ENCODE measurements at places on chromosomes 5 and 9.

- DNase-seq, result no peak
Observed at GRCh38 chr9:113996531-113997001, 81.5 kb downstream of the AMBP start.

GRCh38 chr5:174472956-174473355, 251.4 kb upstream of the MSX2 start:
- DNase-seq, result no peak

- no peak for DNase-seq
Observed at GRCh38 chr5:158389786-158390185, 530.8 kb upstream of the CLINT1 start.

DNA sequence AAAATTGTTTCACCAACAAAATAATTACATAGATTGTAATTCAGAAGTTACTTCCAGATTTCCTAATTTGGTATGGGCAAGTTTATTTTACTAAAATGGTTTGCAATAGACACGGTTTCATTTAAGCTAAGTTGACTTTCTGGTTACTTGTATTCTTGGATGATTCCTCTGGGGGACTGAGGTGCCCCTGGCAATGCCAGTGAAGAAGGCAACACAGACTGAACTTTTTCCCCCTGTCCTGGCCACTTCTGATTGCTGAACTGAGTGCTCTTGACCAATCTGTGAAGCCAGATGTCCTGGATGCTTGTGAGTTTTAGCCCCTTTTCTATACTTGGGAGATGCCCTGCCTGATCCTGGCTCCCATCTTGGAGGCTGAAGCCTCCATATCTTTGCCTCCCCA, 66.3 kb upstream of the FANCC start:
- no peak for DNase-seq

- DNase-seq, result no peak
Observed at GRCh38 chr9:112308588-112308987, 24.8 kb downstream of the PTBP3 start.

GRCh38 chr5:98518754-98519153, 254.7 kb upstream of the RGMB start:
- no peak for DNase-seq

GRCh38 chr5:140868721-140869554, at the start of gene PCDHA11:
PCDHA11 (plus strand) TSS chr5:140868957; CDS start chr5:140869104, 147 bp downstream.
- DNase-seq, result no peak

DNA sequence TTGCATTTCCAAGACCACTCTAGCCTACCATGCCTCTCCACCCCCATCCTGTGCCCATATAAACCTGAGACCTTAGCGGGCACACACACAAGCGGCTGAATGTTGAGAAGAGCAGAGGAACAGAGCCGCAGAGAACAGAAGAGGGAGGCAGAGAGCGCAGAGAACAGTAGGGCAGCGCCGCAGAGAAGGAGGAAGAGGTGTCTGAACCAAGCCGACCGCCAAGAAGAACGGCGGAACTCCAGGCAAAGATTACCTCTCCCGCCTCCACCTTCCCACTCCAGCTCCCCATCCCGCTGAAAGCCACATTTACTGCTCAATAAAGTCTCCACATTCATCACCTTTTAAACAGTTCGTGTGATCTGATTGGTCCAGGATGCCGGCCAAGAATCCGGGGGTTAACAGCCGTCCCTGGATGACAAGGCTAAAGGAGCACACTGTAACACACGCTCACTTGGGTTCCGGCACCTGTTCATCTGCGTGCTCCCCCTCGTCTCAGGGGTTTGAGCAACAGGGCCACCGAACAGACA, 33.2 kb downstream of the GRIN3A start:
- DNase-seq, result no peak

DNA sequence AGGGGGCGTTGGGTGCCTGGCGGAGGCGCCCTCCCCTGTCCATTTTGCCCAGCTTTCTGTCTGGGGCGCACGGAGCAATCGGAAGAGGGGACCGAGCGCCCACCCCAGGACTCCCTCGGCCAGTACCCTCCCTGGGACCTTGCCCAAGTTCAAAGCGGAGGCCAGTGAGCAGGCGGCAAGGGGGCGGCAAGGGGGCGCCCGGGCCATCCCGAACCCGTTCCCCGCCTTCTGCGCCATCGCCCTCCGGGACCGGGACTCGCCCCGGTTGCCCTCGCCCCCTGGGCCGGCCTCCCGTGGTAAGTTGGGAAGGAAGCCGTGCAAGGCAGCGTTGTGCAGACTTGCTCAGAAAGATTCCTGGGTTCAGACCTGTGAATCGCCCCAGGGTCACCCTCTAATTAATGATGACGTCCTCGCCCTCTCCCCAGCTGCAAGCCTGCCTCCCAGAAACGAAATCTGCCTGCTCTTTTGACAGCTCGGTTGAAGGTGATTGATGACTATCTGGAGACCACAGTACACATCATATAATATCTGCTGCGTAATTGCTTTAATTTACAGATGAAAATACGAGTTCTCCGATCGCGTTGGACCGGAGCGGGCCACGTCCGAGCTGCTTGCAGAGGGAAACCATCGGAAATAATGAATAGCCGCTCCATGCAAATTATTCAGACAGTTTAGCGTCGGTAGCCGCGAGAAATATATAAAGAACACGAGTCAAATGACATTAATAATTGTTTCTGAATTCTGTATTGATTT, 1.4 kb upstream of the IRX4 start:
- DNase-seq, result no peak

- DNase-seq, result no peak
Observed at GRCh38 chr5:147388184-147389108, 121.4 kb downstream of the DPYSL3 start.

- peak; percentile 27 for DNase-seq
Observed at GRCh38 chr9:34437006-34437925, 21.1 kb downstream of the FAM219A start.

DNA sequence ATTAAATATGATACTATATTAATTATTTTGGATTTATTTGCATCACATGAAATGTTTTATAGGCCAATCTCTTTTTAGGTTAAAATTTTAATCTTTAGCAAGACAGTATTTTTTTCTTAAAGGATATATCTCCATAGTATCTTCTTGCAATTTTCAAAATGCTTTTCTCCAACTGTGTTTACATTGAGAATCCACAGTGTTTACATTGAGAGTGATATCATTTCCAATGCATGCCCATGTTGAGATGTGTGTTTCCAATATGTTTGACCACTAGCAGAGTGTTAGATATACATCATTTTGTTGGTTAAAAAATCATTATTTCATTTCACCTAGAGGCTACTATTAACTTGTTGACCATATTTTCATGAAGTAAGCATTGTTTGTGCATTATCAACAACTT, 17.3 kb downstream of the VCAN start:
- no peak for DNase-seq

GRCh38 chr9:127209220-127209619, 55.4 kb upstream of the GARNL3 start:
- DNase-seq, result no peak

DNA sequence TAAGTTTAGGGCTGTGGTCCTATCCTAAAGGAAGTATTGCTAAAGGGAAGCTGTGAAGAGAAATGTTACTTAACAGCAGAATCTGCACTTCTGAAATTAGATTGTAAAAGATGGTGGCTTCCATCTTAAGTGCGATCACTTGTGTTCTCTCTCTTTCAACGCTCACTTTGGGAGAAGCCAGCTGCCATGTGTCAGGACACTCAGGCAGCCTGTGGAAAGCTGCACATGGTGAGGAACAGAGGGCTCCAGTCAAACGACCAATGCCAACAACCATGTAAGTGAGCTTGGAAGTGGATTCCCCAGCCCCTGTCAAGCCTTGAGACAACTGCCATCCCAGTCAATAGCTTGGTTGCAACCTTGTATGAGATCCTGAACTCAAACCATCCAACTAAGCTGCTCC, 51.7 kb upstream of the GLRX start:
- DNase-seq, result no peak

- DNase-seq, result no peak
Observed at GRCh38 chr5:107607671-107608345, 62.9 kb downstream of the EFNA5 start.

GRCh38 chr5:54620141-54620933, 102.8 kb downstream of the SNX18 start:
- DNase-seq, result no peak

- DNase-seq, result no peak
Observed at GRCh38 chr5:156188016-156188415, 138.9 kb upstream of the SGCD start.

DNA sequence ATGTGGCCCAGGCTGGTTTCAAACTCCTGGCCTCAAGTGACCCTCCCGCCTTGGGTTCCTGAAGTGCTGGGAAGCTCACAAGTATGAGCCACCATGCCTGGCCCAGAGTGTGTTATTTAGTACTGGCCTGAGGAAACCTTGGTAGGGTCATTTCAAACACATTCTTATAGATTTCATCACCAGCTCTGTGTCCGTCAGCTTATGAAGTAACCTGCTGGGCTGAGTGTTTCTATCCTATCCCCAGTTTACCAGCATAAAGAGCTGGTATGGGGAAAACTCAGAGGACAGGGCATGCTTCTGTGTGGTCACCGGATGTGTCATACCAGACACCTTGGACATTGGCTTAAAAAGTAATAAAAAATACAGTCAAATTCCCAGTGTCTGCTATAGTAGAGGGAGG, 45.3 kb downstream of the PTPN3 start:
- DNase-seq, result no peak

DNA sequence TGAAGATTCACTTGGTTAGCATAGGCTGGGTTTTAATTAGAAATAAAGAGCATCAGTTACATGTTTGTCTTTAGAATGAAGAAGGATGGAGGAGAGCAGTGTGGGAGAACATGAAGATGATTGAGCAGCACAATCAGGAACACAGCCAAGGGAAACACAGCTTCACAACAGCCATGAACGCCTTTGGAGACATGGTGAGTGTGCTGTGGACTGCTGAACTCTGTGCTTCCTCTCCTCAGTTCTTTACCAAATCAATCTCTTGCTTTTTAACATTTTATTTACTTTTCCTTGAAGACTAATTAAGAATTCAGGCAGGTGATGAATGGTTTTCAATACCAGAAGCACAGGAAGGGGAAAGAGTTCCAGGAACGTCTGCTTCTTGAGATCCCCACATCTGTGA, 38.2 kb upstream of the SPATA31E1 start:
- DNase-seq, result no peak

DNA sequence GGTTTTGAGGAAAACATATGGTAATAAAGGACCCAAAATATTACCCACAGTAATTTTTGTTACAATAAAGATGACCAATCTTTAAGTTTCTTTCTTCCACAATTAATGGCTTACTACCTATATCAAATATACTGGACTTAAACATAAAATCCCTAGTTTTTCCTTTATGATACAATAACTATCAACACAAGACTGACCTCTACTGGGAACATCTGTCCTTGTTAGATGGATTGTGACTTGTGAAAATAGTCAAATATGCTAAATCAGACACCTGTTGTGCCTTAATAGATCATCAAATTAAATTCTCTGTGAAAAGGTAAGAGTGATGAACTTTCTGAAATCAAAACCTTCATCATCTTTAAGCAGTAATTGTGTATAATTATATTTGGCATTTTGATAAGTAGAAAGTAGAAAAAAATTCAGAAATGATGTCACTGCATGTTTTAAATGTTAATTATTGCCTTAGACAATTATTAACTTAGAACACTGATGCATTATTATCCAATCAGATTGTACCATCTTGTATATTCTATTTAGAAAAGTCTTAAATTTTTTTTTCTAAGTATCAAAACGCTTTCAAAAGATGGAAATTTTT, 113.6 kb downstream of the DEPDC1B start:
- DNase-seq, result no peak

DNA sequence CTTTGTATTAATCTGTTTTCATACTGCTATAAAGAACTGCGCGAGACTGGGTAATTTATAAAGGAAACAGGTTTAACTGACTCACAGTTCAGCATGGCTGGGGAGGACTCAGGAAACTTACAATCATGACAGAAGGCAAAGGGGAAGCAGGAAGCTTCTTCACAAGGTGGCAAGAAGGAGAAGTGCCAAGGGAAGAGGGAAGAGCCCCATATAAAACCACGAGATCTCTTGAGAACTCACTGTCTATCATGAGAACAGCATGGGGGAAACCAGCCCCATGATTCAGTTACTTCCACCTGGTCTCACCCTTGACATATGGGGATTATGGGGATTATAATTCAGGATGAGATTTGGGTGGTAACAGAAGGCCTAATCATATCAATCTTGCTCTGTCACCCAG, 60.9 kb upstream of the CHD1 start:
- no peak for DNase-seq

Measured in stimulated activated CD4-positive, alpha-beta T cell treated with anti-CD3 and anti-CD28 coated beads, Interleukin-1b, Interleukin-23, amount 100 ng/mL, for 1 hour (primary cell).